ENCODE measurements at places on chromosomes 16 and 17.

GRCh38 chr16:50024207-50024606 is 818 bp upstream of the CNEP1R1 start:
- no peak for DNase-seq

GRCh38 chr17:82527898-82528297 is 8.4 kb downstream of the FOXK2 start:
- no peak for DNase-seq

DNA sequence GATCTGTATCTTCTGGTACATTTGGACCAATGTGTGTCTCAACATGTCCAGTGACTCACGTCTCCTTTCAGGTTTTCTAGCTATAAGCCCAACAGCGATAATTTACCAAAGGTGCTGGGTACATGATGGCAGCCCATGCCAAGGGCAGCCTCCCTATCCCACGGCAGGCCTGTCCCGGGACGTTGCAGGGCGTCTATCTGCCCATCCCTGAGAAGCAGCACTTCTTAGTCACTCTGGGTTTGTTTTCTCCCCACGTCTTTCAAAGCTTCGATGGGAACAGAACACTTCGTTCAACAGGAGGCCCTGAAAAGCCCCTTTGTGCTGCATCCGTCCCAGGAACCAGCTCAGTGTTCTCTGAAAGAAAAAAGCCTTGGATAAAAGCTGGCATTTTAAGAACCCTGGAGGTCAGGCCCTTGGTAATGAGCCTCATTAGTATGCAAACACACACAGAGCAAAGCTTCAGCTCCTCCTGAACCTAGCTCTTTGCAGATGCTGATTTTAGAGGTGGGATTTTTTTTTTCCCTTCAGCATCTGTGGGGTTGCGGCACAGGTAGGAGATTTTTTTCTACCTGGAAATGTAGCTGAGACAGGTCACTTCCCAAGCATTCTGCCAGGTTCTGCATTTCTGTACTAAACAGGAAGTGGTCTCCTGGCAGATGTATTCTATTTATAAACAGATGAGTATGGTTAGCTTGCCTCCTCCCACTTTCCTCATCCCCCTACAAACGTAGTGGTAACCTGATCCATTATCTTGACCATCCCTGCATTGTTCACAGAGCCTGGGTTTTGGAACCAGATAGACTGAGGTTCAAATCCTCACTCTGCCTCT is 17.5 kb upstream of the MT4 start:
- no peak for DNase-seq

DNA sequence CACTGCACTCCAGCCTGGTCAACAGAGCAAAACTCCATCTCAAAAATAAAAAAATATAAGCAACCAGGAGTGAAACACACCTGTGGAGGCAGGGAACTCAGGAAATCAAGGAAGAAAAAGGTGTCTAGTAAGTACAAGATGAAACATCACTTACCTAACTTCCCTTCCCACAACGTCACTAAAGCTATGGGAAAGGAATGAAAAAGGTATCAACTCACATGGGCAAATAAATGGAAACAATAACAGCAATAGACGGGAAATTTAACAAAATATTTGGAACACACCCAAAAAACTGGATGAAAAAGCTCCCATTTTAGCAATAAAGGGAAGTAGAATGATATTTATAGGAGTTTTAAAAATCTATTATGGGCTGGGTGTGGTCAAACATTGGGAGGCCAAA is 31.1 kb downstream of the DDX19A start:
- no peak for DNase-seq

DNA sequence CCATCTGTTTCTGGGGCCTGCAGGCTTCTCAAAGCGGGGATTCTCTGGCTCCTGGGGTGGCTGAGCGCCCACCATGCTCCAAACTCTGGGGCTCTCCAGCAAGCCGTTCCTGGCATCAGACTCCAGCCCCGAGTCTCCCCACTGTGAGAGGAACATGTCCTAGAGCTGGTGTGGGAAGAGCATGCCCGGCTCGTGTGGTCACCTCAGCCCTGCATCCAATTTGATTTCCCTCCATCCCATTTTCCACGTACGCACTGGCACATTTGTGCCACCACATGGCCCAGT is 23.2 kb upstream of the KCNJ12 start:
- DNase-seq = no peak

- no peak for DNase-seq
These were observed 2.2 kb downstream of the UBALD1 start for GRCh38 chr16:4612474-4612931.

Measured in activated T-helper 1 cell treated with anti-CD3 and anti-CD28 coated beads, Interleukin-2, amount 50 U/mL, for 16 hours (primary cell).